ENCODE measurements at places on chromosomes 3 and 15.

- no peak for DNase-seq
These were observed 46.4 kb downstream of the FLNB start for GRCh38 chr3:58054652-58055051.

GRCh38 chr3:149266736-149267135, 45.1 kb upstream of the CP start:
- no peak for DNase-seq

DNA sequence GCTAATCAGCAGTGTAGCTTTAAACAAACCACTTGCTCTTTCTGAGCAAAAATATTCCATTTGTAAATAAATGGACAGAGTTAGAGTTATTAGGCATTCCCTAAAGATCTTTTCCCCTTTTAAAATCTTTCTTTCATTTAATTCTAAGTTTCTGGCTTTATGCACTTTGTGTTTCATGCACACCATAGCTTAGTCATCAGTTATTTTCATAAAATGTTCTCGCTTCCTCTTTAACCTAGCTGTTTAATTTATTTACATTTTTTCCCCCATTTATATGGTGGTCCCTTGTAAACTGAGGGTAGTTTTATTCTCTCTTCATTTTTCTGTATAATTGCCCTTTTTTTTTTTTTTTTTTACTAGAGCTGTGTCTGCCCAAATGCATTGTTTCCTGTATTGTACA, 315.0 kb upstream of the LRRFIP2 start:
- no peak for DNase-seq

- DNase-seq = no peak
These were observed 19.5 kb downstream of the ISG20 start for GRCh38 chr15:88658070-88658965.

DNA sequence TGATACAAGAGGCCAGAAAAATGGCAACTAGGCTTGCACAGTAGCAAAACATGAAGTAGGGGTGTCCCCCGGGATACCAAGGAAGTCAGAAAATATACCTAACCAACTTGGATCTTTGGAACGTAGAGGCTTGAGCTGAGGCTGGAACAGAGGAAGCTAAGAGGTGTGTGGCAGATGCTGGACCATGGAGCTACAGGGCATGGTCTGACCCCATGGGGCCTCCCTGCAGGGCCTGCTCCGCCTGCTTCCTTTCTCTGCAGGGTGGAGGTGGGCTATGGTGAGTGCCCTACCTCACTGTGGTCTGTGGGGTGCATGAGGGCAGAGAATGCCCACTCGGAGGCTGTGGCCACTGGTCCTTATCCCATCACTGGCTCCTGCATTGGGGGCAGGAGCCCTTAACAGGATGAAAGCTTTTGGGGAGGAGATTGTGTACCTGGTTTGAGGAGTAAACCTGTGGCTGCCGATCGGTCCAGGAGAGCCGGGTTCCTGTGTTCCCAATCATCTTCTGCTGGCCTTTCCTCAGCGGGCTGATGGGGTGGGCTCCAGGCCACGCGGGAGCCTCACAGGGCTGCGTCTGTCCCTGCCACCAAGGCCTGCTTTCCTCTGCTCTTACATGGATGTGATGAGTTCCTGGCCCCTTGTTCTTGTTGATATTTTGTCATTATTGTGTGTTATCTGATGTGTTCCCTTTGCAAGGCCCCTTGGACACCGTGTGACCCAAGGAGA, 96.8 kb downstream of the OCA2 start:
- no peak for DNase-seq

- DNase-seq = no peak
These were observed 954.6 kb downstream of the EPHA3 start for GRCh38 chr3:90062016-90062415.

DNA sequence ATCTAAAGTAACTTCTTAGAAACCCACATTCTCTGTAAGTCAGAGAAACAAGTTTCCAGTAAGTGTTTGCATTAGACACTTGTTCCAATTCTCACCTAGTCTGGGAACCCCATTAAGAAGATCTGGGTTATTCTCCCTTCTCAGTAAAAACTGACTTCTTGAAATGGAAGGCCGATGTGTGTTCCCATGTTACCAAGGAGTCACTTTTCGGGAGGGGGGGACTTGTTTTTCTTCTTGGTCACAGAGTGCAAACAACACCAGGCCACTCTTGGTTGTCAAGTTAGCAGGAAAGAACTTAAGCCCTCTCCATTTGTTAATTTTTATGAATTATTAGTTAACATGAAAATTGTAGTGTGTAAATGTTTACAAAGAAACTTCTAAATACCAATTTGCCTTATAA, 55.6 kb downstream of the ITPR1 start:
- DNase-seq = no peak

- DNase-seq = no peak
These were observed 11.5 kb upstream of the MAP3K13 start for GRCh38 chr3:185351396-185351795.

GRCh38 chr3:124217542-124217941, 225.6 kb upstream of the ROPN1 start:
- no peak for DNase-seq

- DNase-seq = no peak
These were observed 261.0 kb upstream of the CCDC54 start for GRCh38 chr3:107116251-107116650.

GRCh38 chr3:69524816-69525215, 138.9 kb upstream of the FRMD4B start:
- no peak for DNase-seq

Data from stimulated activated CD4-positive, alpha-beta T cell treated with anti-CD3 and anti-CD28 coated beads, Interleukin-12 subunit alpha, Interleukin-12 subunit beta, amount 100 ng/mL, for 24 hours (primary cell).